ENCODE measurements at places on chromosomes 16 and 17. TPM values are rescaled to one million over a fixed set of nuclear protein-coding genes. Genes with fewer than 3 reads are reported as not detected.

- DNase-seq, result no peak
Measured at GRCh38 chr16:879461-879861, 78.9 kb upstream of the GNG13 start.

NPIPA2 gene
- 4.5 TPM for total RNA-seq

- DNase-seq, result no peak
Measured at GRCh38 chr17:80637048-80637781, 92.6 kb downstream of the RPTOR start.

DNA sequence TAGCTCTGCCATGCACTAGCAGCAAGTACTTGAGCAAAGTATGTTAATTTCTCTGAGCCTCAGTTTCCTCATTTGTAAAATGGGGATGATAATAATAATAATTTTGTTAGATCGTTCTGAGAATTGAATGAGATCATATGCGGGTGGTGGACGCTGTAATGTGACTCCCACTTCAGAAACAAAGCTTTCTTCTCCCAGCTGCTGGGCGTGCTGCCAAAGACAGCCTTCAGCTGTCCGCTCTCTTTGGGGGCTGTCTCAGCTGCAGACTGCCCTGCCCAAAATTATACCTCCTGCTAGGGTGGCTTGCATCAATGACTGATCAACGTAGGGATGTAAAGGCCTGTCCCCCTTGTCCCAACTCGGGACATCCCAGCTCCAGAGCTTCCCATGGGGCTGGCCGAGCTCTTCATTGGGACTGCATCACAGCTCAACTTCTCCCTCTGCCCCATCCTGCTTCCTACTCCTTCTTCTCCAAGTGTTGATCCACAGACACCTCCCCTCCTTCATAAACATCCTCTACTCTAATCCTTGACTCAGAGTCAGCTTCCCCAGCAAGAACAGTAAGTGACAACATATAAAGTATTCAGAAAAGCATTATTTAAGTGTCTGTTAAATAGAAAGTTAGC is 30.7 kb upstream of the CDH5 start:
- DNase-seq, result no peak

- no peak for DNase-seq
Measured at GRCh38 chr16:22220714-22221113, 14.6 kb downstream of the EEF2K start.

DNA sequence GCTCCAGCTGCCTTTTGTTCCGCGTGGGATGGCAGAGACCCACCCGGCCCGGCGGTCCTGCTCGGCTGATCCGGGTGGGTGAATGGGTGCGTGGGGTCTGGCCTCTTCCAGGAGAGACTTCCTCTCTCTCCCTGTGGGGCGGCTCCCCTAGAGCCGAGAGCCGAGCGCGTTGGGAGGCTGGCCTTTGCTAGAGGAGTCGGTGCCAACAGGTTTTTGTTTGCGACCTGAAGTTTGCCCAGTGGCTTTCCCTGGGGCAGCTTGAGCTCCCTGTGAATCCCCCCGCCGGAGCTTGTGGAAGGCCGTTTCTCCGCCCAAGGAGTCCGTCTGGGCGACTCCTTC is 970 bp downstream of the EPN2 start:
- DNase-seq, result no peak

DNA sequence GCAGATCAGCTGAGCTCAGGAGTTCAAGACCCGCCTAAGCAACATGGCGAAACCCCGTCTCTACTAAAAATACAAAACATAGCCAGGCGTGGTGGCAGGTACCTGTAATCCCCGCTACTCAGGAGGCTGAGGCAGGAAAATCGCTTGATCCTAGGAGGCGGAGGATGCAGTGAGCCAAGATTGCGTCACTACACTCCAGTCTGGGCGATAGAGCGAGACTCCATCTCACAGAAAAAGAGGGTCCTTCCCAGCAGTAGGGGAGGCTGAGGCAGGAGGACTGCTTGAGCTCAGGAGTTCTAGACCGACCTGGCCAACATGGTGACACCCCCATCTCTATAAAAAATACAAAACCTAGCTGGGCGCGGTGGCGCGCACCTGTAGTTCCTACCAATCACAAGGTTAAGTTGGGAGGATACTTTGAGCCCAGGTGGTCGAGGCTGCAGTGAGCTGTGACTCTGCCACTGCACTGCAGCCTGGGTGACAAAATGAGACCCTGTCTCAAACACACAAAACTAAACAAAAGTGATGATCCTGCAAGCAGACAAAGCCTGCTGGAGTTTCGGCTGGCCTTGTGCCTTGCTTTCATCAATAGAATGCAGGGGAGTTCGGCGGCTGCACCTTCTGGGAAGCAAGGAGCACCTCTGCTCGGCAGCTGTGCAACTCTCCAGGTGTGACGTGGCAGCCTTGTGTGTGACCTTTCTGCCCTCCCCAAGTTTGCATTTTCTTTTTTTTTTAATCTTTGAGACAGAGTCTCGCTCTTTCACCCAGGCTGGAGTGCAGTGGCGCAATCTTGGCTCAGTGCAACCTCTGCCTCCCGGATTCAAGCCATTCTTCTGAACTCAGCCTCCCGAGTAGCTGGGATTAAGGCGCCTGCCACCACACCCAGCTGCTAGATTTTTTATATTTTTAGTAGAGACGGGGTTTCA is 12.4 kb upstream of the YWHAE start:
- no peak for DNase-seq

GRCh38 chr17:81171941-81172340 is 5.9 kb upstream of the AATK start:
- DNase-seq, result no peak

GRCh38 chr17:20948984-20949777 is 93.6 kb downstream of the USP22 start:
- no peak for DNase-seq

- no peak for DNase-seq
Measured at GRCh38 chr17:78583091-78583490, 5.9 kb upstream of the DNAH17 start.

DNA sequence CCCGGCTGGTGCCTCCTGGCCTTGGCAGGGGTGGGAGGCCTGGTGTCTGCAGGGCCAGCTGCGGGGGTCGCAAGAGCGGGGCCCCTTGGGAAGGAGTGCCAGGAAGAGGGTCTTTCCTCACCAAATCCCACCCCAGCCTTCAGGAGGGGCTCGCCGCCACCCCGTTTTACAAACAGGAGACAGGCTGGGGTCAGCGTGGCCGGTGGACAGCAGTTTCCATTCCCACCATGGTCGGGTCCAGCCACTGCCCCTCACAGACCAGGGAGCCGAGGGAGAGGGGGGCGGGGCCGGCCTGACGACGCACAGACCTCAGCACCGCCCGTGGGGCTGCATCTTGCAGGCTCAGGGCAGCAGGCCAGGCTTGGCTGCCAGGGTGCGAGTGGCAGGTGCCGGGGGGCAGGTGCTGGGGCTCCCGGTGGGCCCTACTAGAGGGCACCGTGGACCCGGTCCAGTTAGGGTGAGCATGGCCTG is 7.6 kb downstream of the CBFA2T3 start:
- DNase-seq, result no peak

DNA sequence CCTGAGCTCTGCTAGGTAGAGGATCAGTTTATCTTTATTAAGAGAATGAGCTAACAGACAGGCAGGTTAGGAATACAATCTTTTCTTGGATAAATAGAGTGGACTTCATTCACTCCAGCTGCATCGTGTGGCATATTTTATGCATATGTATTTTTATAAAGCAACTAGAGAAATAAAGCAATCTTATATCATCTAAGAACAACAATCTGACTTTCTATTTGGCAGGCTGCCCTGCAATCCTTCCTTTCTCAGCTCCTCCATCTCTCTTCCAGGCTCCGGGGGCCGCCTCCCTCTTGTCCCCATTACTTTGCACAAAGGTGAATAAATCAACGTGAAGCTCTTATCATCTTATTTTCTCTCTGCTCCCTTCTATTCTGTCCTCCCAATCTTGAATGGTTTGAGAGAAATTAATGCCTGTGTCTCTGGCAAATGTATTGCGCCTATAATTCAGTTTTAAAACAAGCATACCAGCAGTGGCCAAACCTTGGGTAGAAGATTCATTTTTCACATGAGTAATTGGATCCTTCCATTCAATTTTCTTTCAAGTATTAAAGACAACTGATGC is 64.5 kb downstream of the HS3ST3A1 start:
- no peak for DNase-seq

All from naive thymus-derived CD8-positive, alpha-beta T cell (primary cell).